RWPE2 (cell line): ENCODE measurements at places on chromosomes 11 and 22.

DNA sequence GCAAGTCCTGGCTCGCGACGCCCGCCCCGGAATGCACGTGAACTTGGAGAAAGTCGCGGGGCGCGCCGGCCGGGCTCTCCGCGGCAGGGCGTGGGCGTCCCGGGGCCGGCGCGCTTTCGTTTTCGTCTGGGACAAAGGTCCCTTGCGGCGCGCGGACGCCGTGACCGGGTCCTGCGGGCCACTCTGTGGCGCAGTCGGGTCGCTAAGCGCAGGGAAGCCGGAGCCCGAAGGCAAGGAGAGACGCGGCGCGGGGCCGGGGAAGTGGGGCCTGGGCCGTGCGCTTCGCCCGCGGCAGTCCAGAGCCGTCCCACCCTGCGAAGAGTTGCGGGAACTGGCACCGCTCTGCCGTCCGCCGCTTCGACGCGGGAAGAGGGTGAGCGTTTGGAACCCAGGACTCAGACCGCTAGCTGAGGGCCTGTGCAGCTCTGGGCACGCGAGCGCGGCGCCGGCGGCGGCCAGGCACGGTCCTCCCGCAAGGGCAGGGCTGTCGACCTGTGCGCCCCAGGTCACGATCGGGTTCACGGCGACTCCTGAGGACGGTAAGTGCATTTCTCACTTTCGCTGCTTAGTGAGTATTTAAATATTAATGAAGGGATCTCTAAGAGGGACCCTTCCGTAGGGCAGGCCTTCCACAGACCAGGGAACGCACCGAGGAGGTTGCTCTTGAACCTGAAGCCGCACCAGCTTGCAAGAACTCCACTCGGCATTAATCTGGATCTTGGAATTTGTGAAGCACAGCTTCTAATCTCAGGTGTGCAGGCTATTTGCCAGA lies 78.0 kb upstream of the PPARA start:
- H3K27me3 ChIP-seq: no peaks in the 10 kb centered on the region
- peak overlapping the region; percentile 64 for H3K4me3 ChIP-seq
- H3K4me1 ChIP-seq: peaks cover 10% of the 10 kb centered on the region
- H3K27ac ChIP-seq: peak overlapping the region; percentile 99

DNA sequence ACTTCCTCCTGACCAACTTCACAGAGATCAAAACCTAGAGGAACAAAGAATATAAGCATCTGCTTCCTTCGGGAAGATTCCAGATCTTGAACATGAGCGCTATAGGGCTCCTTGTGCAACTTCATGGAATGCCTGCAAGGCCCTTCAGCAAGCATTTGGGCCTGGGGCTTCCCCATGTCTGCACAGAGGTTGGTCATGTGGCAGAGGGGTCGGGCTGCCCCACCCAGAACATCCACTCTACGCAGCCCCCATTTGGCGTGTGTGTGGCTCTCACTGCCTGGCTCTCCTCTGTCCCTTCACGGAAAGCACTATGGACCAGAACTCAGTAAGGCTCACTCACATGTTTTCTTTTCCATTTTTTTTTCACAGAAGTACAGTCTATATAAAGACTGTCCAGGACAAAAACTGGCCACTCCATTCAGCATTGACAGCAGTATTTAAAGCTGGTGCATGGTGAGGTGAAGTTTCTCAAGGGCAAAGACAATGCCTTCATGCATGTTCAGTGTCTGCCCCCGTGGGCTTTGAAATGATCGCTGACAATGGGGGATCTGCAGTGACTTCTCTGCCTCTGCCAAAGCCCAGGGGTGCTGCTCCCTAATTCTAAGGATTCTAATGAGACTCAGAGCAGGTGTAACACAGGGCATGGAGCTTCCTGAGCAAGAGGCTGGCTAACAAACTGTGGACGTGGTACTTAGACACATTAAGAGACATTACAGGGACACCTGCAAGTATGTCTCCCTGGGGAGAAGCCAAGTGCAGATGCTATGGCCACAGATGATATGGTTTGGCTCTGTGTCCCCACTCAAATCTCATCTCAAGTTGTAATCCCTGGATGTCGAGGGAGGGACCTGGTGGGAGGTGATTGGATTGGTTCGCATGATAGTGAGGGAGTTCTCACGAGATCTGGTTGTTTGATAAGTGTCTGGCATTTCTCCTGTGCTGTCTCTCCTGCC lies 66.5 kb upstream of the PITPNB start:
- H3K4me3 ChIP-seq: no peak overlapping the region
- no peaks in the 10 kb centered on the region for H3K36me3 ChIP-seq
- no peaks in the 10 kb centered on the region for H3K4me1 ChIP-seq
- H3K27me3 ChIP-seq: no peaks in the 10 kb centered on the region

DNA sequence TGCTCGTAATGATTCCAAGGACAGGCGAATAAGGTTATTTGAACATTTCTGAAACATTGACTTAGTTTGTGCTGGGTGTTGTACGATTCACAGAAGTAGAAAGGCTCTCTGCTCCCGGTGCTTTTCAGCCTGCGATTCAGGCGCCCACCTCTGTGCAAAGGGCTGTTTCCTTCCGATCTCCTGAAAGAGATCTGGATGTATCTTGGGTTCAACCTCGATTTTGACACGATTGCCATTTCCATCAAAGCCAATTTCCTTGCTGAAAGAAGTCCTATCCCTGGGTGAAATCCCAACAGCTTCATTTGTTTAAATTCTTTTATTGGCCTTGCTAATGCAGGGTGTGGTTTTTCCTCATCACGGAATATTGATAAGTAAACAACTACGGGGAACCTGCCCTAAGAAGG lies 1.1 kb upstream of the ZC3H12C start:
- H3K36me3 ChIP-seq: no peaks in the 10 kb centered on the region; the same call in 1 of the 2 replicates
- H3K27ac ChIP-seq: peak overlapping the region; percentile 91
- H3K4me1 ChIP-seq: peaks cover 41% of the 10 kb centered on the region
- H3K27me3 ChIP-seq: no peaks in the 10 kb centered on the region

GRCh38 chr22:44889255-44889878 lies 120.4 kb downstream of the PHF21B start:
- H3K4me1 ChIP-seq: no peaks in the 10 kb centered on the region
- H3K36me3 ChIP-seq: no peaks in the 10 kb centered on the region
- H3K4me3 ChIP-seq: no peak overlapping the region

- no peak overlapping the region for H3K4me3 ChIP-seq
- H3K27ac ChIP-seq: no peak overlapping the region
- no peak for DNase-seq
- H3K36me3 ChIP-seq: no peaks in the 10 kb centered on the region
- no peaks in the 10 kb centered on the region for H3K4me1 ChIP-seq
Measured at GRCh38 chr11:117435326-117435725, 107.7 kb downstream of the CEP164 start.

DNA sequence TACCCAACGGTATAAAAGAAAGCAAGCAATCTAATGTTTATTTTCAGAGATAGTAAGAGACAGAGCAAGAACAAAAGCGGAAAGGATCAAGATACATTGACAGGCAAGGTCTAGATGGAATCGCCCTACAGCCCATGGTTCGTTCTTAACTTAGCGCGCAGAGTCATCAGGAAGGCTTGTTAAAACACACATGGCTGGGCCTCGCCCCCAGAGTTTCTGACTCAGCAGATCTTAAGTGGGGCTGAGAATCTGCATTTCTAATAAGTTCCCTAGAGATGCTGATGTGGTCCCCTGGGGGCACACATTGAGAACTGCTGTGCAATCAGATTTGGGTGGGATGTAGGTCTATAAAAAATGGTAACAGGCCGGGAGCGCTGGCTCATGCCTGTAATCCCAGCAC lies 35.8 kb upstream of the CHRM4 start:
- no peak overlapping the region for H3K4me3 ChIP-seq
- H3K27me3 ChIP-seq: no peaks in the 10 kb centered on the region
- no peak overlapping the region for H3K27ac ChIP-seq

- no peaks in the 10 kb centered on the region for H3K27me3 ChIP-seq
- H3K4me1 ChIP-seq: peaks cover 18% of the 10 kb centered on the region
- peak overlapping the region; percentile 76 for H3K27ac ChIP-seq
- no peaks in the 10 kb centered on the region for H3K36me3 ChIP-seq
- no peak for DNase-seq
Measured at GRCh38 chr11:79243422-79244210, 197.2 kb downstream of the TENM4 start.

GRCh38 chr11:76644591-76644990 lies 26.0 kb downstream of the LRRC32 start:
- H3K4me1 ChIP-seq: no peaks in the 10 kb centered on the region
- H3K27me3 ChIP-seq: peaks cover 9% of the 10 kb centered on the region
- H3K27ac ChIP-seq: no peak overlapping the region

GRCh38 chr22:19879246-19879570 lies 24.5 kb upstream of the GNB1L start:
- H3K27ac ChIP-seq: peak overlapping the region; percentile 98
- peak; percentile 47 for DNase-seq
- H3K27me3 ChIP-seq: no peaks in the 10 kb centered on the region
- peaks cover 42% of the 10 kb centered on the region for H3K4me1 ChIP-seq
- no peak overlapping the region for H3K4me3 ChIP-seq

GRCh38 chr11:11081776-11082175 lies 223.9 kb upstream of the ZBED5 start:
- no peak overlapping the region for H3K4me3 ChIP-seq
- H3K36me3 ChIP-seq: no peaks in the 10 kb centered on the region
- no peak for DNase-seq
- no peak overlapping the region for H3K27ac ChIP-seq

GRCh38 chr11:111045874-111046273 lies 199.7 kb upstream of the POU2AF2 start:
- DNase-seq: no peak
- no peaks in the 10 kb centered on the region for H3K27me3 ChIP-seq
- no peak overlapping the region for H3K4me3 ChIP-seq

GRCh38 chr11:6604081-6604626 lies 580 bp downstream of the ILK start:
- peak overlapping the region; percentile 75 for H3K4me3 ChIP-seq
- peak; percentile 31 for DNase-seq
- peaks cover 19% of the 10 kb centered on the region for H3K4me1 ChIP-seq
- peak overlapping the region; percentile 86 for H3K27ac ChIP-seq
- no peaks in the 10 kb centered on the region for H3K27me3 ChIP-seq
- peaks cover 66% of the 10 kb centered on the region for H3K36me3 ChIP-seq

GRCh38 chr22:22706253-22706915 lies 62.0 kb downstream of the GGTLC2 start:
- H3K27me3 ChIP-seq: no peaks in the 10 kb centered on the region
- no peak for DNase-seq
- no peak overlapping the region for H3K27ac ChIP-seq
- H3K4me3 ChIP-seq: no peak overlapping the region
- H3K4me1 ChIP-seq: no peaks in the 10 kb centered on the region

- H3K4me1 ChIP-seq: peaks cover 13% of the 10 kb centered on the region
- no peaks in the 10 kb centered on the region for H3K36me3 ChIP-seq
- no peaks in the 10 kb centered on the region for H3K27me3 ChIP-seq
- no peak for DNase-seq
- H3K27ac ChIP-seq: peak overlapping the region; percentile 56
Measured at GRCh38 chr11:46917762-46918082, 628 bp downstream of the LRP4 start.

DNA sequence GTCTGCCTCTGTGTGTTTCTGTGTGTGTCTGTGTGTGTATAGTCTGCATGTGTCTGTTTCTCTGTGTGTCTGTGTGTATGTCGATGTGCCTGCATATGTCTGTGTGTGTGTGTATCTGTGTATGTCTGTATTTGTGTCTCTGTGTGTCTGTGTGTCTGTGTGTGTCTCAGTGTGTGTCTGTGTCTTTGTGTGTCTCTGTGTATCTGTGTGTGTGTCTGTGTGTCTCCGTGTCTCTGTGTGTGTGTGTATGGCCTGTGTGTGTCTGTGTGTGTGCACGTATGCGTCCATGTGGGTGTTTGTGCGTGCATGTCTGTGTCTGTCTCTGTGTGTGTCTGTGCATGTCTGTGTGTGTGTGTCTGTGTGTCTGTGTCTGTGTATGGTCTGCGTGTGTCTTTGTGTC lies 439 bp downstream of the SNX32 start:
- DNase-seq: no peak
- no peaks in the 10 kb centered on the region for H3K27me3 ChIP-seq
- peak overlapping the region; percentile 37 for H3K4me3 ChIP-seq
- H3K4me1 ChIP-seq: no peaks in the 10 kb centered on the region
- no peak overlapping the region for H3K27ac ChIP-seq

DNA sequence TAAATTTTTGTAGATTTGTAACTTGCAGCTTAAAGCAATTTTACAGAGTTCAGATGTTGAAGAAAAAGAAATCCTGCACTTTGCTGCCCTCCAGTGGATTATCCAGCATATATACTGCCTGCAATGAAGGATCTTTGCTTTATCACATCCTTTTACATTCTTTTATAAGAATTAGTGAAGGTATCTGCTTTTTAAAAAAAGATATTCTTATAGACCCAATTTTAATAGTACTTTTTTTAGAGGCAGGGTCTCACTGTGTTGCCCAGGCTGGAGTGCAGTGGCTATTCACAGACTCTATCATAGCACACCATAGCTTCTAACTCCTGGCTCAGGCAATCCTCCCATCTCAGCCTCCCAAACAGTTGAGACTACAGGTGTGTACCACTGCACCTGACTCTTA lies 60.7 kb downstream of the TTC17 start:
- no peak for DNase-seq
- H3K27me3 ChIP-seq: no peaks in the 10 kb centered on the region
- no peak overlapping the region for H3K4me3 ChIP-seq
- H3K27ac ChIP-seq: no peak overlapping the region
- peaks cover 60% of the 10 kb centered on the region for H3K36me3 ChIP-seq

- no peaks in the 10 kb centered on the region for H3K36me3 ChIP-seq
- no peak overlapping the region for H3K4me3 ChIP-seq
- peaks cover 15% of the 10 kb centered on the region for H3K4me1 ChIP-seq
Measured at GRCh38 chr11:112310419-112310818, 49.8 kb upstream of the PLET1 start.

- no peaks in the 10 kb centered on the region for H3K4me1 ChIP-seq
- peak; percentile 26 for DNase-seq
- no peaks in the 10 kb centered on the region for H3K36me3 ChIP-seq
- H3K4me3 ChIP-seq: no peak overlapping the region
- no peak overlapping the region for H3K27ac ChIP-seq
- H3K27me3 ChIP-seq: no peaks in the 10 kb centered on the region
Measured at GRCh38 chr11:2684581-2684980, 15.2 kb downstream of the KCNQ1OT1 start.

- peaks cover 100% of the 10 kb centered on the region for H3K36me3 ChIP-seq
- no peak for DNase-seq
- no peaks in the 10 kb centered on the region for H3K27me3 ChIP-seq
- H3K27ac ChIP-seq: no peak overlapping the region
- no peak overlapping the region for H3K4me3 ChIP-seq
Measured at GRCh38 chr11:93728792-93729128, 12.5 kb downstream of the TAF1D start.

DNA sequence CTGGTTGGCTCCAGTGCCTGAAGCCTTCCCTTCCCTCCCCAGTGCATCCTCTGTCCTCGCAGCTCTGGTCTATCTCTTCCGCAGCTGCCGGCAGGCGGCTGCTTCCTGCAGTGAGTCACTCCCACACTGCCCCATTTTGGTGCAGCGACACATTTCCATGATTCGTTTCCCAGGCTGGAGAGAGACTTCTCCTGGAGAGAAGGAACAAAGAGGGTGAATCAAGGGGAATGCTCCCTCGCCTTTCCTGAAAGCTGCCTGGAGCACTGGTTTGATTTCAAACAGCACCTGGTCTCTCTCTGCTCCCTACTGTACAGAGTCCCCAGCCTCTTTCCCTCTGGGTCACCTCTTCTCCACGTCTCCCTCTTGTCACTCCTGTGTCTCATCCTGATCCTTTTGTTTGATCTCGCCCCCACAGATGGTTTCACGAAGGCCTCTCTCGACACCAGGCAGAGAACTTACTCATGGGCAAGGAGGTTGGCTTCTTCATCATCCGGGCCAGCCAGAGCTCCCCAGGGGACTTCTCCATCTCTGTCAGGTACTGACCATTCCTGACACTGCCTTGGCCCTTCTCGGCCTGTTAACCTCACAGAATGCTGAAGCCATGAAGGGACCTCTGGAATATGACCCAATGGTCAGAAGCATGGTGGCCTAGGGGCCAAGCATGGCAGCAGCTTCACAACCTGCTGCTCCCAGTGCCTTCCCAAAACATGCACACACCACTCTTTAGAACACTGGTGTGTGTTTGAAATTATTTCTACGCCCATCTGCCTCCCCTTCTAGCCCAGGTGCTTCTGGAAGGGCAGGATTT lies at the start of gene TMA7B:
TMA7B (plus strand) TSS at position 758 of the 808 bp plus-strand sequence. CDS start 3,978 bp downstream, outside the sequence.
- no peaks in the 10 kb centered on the region for H3K36me3 ChIP-seq
- H3K4me1 ChIP-seq: peaks cover 9% of the 10 kb centered on the region
- peak within 1 kb of the TSS; percentile 41 for H3K27ac ChIP-seq
